Hypothalamus (tissue), 51 donors: ENCODE measurements at places on chromosomes 12 and 14.

- DNase-seq: no peak
These were observed 408.5 kb upstream of the RGS6 start for GRCh38 chr14:71523630-71524319.

- no peak for DNase-seq
These were observed 378.8 kb downstream of the ALG10 start for GRCh38 chr12:34400986-34401658.

GRCh38 chr14:103676881-103677675, 38.2 kb downstream of the XRCC3 start:
- DNase-seq: no peak

DNA sequence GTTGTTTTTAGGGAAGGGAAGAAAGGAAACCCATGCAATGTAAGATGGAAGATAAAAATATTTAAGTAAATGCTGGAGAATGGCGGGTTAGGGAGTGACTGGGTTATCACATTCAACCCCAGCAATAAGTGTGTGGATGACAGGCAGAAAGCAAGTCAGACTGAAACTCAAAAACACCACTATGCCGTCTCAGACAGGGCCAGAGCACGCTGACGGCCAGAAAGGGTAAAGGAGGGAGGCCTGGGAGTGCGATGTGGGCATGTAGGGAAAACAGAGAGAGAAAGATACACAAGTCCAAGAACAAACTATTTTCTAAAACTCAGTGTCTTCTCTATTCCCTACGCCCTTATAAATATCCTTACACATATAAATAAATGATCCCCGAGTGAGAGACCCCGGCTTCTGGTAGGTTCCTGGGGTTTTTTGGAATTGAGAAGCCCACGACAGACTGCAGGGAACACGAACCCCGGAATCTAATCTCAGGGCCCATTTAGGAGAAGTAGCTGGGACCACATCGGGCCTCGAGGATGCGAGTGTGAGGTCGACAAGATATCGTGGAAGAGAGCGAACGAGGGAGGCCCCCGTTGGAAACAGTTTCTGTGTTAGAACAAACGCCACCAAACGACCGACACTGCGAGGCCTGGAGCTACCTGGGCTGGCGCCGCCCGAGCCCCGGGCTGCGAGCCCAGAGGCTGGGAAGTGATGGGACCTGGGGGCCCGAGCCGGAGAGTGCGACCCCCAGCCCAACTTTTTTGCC, 735 bp upstream of the OTX2 start:
- DNase-seq: no peak

- no peak for DNase-seq
These were observed 127.7 kb downstream of the ZFP36L1 start for GRCh38 chr14:68665131-68665530.

- no peak for DNase-seq
These were observed 3.3 kb downstream of the AKT1 start for GRCh38 chr14:104792101-104792884.

DNA sequence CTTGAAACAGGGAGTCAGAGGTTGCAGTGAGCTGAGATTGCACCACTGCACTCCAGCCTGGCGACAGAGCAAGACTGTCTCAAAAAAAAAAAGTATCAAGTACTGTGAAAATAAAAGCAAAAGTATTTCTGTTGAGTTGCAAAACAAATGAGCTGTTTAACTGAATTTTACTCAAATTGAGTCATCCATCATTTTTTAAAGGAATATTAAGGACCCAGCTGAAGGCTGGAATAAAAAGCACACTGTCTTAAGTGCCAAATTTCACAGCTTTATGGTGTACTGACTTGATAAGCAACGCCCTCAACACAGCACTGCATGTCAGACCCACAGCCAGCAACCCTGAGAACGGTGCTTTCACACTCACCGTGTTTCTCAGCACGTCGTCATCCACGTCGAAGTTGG, 57.9 kb downstream of the AMN start:
- DNase-seq: no peak
